ENCODE measurements at places on chromosomes 6 and 20.

DNA sequence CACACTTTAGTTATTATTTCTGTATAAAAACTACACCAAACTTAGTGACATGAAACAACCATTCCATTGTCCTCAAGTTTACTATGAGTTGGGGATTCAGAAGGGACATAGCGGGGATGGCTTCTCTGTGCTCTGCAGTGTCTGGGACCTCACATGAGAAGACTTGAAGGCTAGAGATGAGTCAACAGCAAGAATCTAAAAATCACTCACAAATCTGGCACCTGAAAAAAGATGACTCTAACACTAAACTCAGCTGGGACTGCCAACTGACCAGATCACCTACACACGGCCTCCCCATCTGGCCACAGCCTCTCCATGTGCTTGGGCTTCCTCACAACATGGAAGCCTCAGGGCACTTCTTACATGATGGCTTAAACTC lies 63.0 kb upstream of the EYA2 start:
- no peak for DNase-seq

- no peak for DNase-seq
These were observed 140.1 kb upstream of the GMDS start for GRCh38 chr6:2385471-2385983.

- peak; percentile 94 for DNase-seq
These were observed 1.2 kb downstream of the SLC2A4RG start for GRCh38 chr20:63740627-63741353.

GRCh38 chr6:163777716-163778115 lies 363.2 kb downstream of the QKI start:
- DNase-seq, result no peak

DNA sequence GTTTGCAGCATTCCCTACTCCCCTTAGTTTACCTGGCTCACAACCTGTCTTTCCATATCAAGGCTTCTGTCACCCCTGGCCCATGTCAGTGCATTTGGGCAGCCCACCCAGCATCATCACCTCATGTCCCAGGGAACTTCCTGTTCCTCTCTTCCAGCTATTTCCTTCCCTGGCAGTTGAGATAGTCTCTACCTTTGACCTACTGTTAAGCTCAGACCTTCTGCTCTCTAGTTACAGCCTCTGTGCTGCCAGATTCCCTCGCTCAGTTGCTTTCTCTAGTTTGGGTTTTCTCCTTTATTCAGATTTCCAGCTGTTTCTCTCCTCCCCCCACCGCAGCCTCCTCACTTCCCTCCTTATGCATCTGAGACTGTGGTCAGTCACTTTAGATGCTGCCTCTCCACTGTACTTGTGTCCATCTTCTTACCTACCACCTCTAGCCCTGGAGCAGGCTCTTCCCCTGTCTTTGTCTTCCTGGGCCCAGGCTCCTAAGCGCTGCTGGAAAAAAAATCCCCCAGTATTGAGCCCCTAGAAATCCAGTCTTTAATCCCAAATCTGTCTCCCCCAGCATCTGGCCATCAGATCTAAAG lies 16.3 kb downstream of the PTPN1 start:
- no peak for DNase-seq

GRCh38 chr6:129661536-129662405 lies 48.2 kb downstream of the ARHGAP18 start:
- no peak for DNase-seq

GRCh38 chr6:37083243-37084138 lies 78.0 kb downstream of the FGD2 start:
- peak; percentile 95 for DNase-seq

DNA sequence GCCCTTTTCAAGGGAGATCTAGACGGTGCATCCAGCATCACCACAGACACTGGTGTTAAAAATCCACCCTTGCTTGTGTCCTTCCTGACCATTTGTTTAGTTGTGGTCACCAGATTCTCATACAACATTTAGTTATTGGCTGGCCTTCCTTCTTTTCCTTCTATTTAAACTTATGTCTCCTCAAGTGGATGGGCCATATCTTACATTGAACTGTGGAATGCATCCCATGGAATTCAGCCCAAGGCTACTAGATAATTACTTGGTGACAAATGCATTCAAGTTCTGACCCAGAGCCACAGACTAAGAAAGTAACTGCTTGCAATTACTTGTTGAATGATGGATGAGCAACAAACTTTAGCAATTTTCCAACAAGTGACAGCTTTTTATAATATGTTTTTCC lies 198.9 kb upstream of the SSTR4 start:
- DNase-seq, result no peak

- DNase-seq, result no peak
These were observed 37.7 kb downstream of the INSM1 start for GRCh38 chr20:20405623-20406022.

- no peak for DNase-seq
These were observed 97.3 kb downstream of the MDGA1 start for GRCh38 chr6:37600312-37600916.

DNA sequence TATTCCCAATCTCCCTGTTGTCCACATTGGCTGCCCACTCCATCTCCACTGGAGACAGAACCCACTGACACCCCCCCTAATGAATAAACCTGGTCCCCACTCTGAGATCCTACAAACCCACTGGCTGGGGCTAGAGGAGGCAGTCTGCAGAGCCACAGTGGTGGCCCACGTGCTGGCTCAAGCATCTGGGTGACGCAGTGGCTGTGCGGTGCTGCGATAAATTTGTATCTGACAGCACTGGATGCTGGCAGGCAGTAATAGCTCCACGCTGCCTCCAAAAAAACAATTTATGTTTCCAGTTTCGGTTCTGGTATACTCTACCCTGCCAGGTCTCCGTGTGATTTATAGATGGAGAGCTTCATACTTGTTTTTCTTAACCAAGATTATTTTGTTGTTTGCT lies 87.1 kb upstream of the SYNDIG1 start:
- DNase-seq, result no peak

GRCh38 chr6:105091140-105091829 lies 88.5 kb downstream of the POPDC3 start:
- DNase-seq, result no peak

DNA sequence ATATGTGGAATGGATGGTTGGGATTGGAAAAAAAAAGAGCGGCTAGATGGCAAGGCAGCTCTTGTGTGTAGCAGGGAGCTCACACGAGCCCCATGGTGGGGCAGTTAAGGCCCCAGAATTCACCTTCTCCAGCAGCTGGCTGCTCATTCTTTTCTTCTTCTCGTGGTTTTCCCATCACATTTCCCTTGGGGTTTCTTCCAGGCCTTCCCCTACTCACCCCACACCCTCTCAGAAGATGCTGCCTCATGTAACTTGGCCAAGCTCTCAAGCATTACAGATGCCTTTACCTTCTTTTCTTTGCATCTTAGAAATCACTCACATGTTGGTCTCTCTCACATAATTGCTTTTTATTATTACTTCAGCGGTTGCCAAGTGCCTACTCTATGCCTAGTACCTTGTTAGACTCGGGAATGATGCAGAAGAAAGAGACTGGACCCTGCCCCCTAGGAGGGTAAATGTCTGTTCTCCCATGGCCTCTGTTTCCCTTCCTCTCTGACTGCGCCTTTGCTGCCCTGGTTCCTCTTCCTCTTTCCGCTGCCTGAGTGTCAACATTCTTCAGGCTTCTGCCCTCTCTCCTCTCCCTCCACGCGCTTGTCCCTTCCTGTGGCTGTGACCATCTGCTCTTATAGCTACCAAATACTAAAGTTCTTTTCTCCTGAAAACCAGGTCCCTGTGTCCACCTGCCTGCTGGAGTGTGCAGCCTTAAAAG lies 28.6 kb downstream of the PPARD start:
- peak; percentile 57 for DNase-seq

GRCh38 chr6:140063021-140063399 lies 688.6 kb upstream of the CITED2 start:
- DNase-seq, result no peak

DNA sequence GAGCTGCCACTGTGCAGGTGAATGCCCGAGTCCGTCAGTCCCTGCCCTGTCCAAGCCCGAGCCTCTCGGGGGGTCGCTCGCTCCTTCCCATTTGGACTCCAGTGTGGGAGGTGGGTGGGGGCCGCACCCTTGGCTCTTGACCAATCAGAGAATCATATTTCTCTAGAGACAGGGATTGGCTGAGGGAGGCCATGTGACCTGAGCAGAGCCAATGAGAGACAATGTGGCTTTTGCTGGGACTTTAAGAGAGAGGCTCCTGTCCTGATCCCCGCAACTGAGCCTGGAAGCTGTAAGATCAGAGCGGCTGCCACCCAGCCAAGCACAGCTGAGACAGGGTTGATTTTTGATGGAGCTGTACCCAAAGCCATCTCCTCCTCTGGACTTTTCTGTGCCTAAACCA lies 199.3 kb downstream of the TFAP2C start:
- no peak for DNase-seq

- no peak for DNase-seq
These were observed 261.0 kb downstream of the ARHGAP18 start for GRCh38 chr6:129448965-129449364.

GRCh38 chr6:33663727-33664449 lies 42.8 kb downstream of the ITPR3 start:
- DNase-seq, result no peak

- DNase-seq, result no peak
These were observed 166.5 kb downstream of the SMOC2 start for GRCh38 chr6:168607272-168608112.

GRCh38 chr20:62665826-62666735 lies 23.8 kb downstream of the SLCO4A1 start:
- DNase-seq, result no peak

DNA sequence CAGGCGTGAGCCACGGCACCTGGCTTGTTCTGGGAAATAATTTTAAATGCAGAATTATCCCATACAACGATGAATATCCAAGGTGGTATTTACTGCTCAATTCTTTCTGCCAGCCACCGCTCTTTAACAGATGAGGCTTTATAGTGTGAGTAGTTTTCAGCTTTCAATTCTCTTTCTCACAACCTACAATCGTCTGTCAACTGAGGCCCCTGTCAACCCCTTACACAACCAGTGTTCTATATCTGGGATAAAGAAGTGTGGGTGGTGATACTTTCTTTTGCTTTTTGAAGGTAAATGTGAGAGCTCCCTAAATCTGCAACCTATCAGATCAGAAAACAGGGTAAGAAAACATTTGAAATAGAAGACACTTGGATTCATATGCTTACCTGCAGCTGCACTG lies 22.5 kb downstream of the STAU1 start:
- no peak for DNase-seq

DNA sequence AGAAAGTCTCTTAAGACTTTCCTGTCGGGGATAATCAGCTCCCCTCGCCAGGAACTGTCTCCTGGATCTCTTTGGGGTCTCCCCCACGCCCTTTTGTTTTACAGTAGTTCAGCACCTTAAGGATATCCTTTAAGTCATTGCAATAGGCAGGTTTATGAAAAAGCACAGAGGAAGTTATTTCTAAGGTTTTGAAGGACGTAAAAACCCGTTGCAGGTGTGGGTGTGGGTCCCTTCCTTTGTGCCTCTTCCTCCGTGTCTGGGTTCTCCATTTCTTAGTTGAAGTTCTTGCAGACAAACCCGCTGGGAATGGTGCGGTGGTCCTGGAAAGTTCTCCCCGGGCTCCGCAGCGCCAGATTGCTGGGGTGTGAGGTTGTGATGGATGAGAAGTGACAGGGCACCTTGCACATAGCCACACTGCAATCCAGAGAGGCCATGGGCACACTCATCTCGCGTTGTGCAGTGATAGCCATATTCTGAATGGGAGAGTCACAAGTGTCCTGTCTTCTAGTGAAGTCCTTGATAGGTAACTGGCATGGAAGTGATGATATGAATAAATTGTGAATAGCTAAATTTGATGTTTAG lies 65.2 kb downstream of the GTF2H5 start:
- no peak for DNase-seq

- no peak for DNase-seq
These were observed 78.5 kb downstream of the TRMT11 start for GRCh38 chr6:126064748-126065401.

DNA sequence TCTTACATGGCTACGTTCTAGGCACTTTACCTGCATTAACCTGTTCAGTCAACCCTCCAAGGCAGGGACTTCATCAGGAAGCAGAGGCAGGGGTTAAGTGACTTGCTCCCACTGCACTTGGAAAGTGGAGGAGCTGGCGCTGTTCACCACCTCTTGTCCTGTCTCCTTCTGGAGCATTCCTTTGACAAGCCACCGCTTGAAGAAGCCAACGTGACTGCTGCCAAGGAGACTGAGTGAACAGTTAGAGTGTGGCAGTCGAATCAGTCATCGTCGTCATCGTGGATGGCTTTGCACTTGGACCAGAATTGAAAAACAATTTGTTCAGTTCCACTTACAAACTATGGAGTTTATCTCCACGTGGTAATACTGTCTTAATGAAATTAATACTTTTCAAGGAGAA lies 60.9 kb downstream of the TULP4 start:
- no peak for DNase-seq

DNA sequence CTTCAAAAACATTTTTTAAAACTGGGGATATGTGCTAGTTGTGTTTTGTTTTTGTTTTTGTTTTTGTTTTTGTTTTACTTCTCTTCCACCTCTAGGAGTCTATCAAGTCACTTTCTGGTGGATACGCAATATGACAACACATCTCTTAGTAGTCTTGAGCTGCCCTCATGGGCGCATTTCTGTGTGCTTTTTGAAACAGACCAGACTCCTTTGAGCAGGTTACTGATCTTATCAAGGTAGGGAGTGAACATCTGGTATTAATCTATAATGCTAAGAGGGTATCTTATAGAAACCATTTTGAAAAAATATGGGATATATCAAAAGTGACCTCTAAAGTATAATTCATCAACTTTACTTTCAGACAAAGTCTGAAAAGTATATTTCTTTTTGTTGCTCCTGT lies 56.2 kb downstream of the PKIB start:
- DNase-seq, result no peak

DNA sequence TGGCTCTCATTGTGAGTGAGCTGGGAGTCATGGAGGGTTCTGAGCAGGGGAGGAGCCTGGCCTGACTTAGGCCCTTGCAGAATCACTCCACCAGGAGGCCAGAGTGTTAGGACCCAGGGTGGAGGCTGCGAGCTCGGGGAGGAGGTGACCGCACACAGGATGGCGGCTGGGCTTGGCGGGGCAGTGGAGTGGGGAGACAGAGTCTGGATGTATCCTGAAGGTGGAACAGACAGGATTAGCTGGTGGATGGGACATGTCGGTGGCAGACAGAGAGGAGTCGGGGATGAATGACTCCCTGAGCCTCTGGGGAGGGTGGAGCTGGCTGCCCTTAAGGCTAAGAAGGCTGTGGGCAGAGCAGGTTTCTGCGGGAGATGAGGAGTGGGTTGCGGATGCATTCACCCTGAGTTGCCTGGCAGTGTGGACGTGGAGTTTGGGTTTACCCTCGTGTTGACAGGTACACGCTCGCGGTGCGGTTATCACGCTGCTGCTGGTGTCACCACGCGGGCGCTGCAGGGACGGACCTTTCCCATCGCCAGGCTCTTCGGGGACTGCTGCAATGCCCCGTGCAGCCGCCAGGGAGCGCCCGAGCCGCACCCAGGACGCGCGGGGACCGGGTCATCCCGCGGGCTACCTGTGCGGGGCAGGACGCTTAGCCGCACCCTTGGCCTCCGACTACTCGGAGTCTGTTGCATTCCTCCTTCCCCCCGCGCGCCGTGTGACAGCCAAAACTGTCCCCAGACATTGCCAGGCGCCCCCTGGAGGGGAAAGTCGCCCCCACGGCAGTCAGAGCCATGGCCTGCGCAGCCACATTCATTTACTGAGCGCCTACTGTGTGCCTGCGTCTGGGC lies 43.0 kb upstream of the PTGIS start:
- peak; percentile 84 for DNase-seq

- no peak for DNase-seq
These were observed 6.3 kb downstream of the YWHAB start for GRCh38 chr20:44891826-44892225.
